ENCODE measurements at places on chromosomes 11 and 22.

DNA sequence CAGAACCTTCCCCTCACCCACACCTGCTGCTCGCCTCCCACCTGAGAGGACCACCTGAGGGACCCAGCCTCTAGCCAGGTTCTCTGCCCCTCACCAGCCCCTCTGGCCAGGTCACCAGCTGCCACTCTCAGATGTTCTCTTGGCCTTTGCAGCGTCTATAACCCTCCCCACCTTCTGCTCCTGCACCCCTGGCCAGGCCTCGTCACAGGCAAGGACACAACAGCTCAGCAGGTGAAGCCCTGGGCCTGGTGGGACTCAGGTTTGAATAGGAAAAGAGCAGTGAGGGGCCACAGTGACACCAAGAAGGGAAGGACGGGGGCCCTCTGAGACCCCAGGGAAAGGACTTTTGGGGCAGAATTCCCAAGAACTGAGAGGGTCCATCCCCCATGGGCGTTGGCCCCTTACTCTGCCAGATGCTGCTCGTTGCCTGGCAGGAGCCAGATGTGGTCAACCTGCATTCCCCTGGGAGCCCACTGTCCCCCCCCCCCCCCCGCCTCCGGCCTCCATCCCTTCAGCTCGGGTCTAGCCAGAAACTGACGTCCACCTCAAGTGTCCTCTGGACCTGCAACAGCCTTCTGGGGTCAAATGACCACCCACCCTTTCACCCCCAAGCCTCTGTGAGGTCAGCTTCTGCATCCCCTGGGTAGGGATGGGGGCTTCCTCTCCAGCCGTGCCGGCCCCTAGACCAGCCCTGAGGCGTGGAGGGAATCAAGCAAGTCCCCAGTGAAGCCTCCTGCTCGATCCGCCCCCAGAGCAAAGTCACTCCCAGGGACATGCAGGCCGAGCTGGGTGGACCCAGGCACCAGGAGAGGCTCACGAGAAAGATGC, 28.7 kb downstream of the SBF1 start:
- DNase-seq: no peak

GRCh38 chr22:39724390-39724789, 153.8 kb downstream of the CACNA1I start:
- no peak for DNase-seq

- DNase-seq: no peak
Measured at GRCh38 chr22:49697047-49697446, 130.6 kb downstream of the BRD1 start.

- DNase-seq: no peak
Measured at GRCh38 chr11:115244758-115245157, 259.5 kb downstream of the CADM1 start.

DNA sequence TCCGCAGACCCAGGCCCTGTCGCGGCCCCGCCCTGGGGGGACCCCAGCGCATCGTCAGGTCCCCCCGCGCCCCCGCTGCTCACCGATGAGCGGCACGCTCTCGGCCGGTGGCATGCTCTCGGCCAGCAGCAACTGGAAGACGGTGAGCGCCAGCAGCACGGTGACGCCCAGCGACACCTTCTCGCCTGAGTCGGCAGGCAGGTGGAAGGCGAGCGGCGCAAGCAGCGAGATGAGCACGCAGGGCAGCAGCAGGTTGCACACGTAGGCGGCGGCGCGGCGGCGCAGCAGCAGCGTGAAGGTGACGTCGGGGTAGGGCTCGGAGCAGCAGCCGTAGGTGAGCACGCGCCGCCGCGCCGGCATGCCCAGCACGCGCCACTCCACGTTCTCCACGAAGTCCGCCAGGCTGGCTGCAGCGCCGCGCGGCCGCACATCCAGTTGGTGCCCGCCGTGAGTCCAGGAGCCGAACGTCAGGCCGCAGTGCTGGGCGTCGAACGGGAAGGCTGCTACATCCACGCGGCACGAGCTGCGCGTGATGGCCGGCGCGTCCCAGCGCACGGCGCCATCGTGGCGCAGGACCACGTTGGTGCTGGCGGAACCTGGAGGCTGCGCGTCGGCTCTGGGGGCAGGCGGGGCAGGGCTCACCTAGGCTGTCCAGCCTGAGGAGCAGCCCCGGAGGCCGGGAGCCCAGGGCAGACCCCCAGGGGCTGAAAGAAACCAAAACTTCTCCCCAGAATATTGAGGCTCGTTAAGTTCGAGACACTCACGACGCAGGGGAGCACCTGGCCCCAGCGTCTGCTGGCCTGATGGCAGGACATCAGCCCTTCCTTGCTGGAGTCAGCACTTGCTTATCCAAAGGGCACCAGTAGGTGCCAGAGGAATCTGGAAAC, 3.8 kb downstream of the CHRNA10 start:
- DNase-seq: no peak

- no peak for DNase-seq
Measured at GRCh38 chr11:119843877-119844276, 114.9 kb upstream of the NECTIN1 start.

DNA sequence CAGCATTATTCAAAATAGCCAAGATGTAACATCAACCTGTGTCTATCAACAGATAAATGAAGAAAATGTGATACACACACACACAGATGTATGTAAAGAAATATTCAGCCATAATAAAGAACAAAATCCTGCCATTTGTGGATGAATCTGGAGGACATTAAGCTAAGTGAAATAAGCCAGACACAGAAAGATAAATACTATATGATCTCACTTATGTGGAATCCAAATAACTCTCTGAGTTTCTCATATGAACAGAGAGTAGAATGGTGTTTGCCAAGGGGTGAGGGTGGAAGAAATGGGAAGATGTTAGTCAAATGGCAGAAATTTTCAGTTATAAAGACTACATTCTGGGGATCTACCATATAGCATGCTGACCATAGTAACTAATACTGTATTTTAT, 224.2 kb downstream of the GUCY1A2 start:
- no peak for DNase-seq

GRCh38 chr11:47443028-47443700, 5.8 kb downstream of the RAPSN start:
- no peak for DNase-seq

- no peak for DNase-seq
Measured at GRCh38 chr11:69703453-69703767, 412 bp downstream of the FGF19 start.
